Upper lobe of right lung (tissue), 1 donor: ENCODE measurements at places on chromosomes 4 and X.

DNA sequence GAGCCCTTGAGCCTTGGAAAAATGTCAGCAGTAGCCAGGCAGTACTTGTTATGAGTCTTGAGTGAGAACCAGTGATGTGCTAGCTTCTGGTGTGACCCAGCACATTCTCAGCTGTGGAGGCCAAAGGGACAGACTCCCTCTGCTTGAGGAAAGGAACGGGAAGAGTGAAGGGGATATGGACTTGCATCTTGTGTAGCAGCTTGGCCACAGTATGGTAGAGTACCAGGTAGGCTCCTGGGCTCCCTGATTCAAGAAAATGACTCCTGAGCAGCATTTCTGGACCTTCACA lies 1601.9 kb upstream of the ADGRL3 start:
- peak; percentile 26 for DNase-seq

GRCh38 chrX:101552714-101553113 lies 2.4 kb downstream of the ARMCX1 start:
- no peak for DNase-seq

GRCh38 chr4:2832309-2832980 lies 11.2 kb upstream of the ADD1 start:
- no peak for DNase-seq

GRCh38 chr4:90958256-90958895 lies 831.2 kb downstream of the CCSER1 start:
- no peak for DNase-seq

- no peak for DNase-seq
These were observed 180.4 kb downstream of the AFAP1 start for GRCh38 chr4:7759216-7759615.

- no peak for DNase-seq
These were observed 405 bp downstream of the CENPE start for GRCh38 chr4:103197765-103198110.
